ENCODE measurements at places on chromosomes 1 and 21. TPM values are rescaled to one million over a fixed set of nuclear protein-coding genes. Genes with fewer than 3 reads are reported as not detected.

ZNF593OS gene
- not detected for total RNA-seq

DNA sequence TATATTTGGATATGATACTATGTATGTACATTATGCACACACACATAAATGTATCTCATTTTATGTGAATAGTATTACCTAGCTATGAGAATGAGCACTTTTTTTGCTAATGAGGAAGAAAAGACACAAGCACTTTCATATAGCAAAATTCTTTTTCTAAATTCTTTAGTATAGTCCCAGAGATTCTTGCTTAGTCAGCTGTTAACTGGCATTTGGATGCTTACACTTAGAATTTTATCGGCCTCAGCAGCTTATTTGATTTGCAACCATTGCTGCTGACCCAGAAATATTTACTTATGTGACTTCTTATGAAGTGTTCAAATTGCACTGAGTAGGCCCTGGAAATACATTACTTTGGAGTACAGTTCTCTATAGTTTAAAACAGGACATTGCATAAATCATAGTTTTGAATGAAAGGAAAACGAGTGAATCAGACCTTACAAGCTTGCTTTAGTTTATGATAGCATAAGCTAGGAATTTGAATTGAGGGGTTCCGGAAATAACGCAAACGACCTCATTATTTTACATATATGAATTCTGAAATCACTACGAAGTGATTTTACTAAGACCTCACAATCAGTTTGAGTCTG, 653.9 kb upstream of the NEGR1 start:
- no peak for DNase-seq

- no peak for DNase-seq
These were observed 5.9 kb downstream of the PDC start for GRCh38 chr1:186454981-186455380.

GRCh38 chr1:101308935-101309333, 72.1 kb downstream of the S1PR1 start:
- no peak for DNase-seq

GRCh38 chr21:34351786-34352241, 12.0 kb upstream of the KCNE2 start:
- DNase-seq: no peak

DNA sequence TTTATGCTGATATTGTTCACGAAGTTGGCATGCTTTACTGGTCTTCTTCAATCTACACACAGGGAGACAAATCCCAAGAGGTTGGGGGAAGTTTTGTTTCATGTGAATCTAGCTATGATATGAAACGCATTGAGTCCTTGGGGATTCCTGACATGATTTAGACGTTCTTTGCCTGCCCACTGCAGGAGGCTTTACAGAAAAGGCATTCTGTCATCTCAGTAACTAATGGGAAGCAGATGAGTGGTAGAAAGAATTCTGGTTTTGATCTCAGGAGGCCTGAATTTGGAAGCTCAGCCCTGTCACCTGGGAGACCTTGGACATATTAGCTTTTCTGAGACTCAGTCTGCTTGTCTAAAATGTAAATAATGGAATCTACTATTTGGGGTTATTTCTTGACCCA, 383.0 kb upstream of the NFIA start:
- DNase-seq: no peak

SPATA45 gene
- total RNA-seq: not detected

DNA sequence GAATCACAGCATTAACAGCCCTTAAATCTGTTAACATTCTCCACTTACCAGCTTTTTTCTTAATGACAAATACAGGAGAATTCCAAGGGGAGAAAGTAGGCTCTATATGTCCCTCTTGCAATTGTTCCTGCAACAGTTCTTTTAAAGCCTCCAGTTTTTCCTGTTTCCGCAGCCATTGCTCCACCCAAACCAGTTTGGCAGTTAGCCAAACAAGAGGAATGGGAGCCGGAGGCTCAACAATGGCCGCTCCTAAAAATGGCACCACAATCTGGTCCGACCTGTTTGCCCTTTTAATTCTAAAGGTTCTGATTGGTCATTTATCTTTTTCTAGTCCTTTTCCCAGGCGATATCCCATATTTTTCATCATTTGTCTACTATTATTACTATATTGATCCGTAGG, 14.0 kb upstream of the L1TD1 start:
- no peak for DNase-seq

- DNase-seq: no peak
These were observed 16.0 kb upstream of the PROK1 start for GRCh38 chr1:110434946-110435345.

DNA sequence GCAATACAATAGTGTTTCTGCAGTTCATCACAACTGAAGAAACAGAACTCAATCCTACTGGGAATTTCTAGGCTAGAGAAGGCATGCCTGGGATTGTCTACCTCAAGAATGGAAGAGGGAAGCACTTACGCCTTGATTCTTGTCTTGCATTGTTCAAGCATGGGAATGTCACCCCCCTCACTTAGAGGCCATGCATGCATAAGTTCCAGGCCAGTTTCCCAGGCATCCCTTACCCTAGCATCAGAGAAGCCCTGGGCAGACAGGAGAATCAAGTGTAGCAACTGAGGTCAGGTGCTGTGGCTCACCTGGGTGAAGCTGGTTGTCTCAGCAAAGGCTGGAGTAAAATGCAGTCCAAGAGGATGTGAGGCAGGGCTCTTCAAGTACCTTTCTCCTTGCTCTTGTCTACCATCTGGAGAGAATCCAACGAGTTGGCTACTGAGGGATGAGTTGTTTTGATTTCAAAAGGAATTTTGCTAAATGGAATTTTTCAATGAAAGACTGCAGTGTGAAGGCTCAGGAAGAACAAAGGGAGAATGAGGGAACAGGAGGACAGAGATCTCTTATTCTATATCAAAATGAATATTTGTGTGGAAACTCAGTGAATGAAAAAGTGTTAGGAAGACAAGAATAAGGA, 174.3 kb downstream of the NEK7 start:
- DNase-seq: no peak

- DNase-seq: no peak
These were observed 38.3 kb downstream of the RNF115 start for GRCh38 chr1:145785547-145785946.

- DNase-seq: no peak
These were observed 255.9 kb downstream of the FAF1 start for GRCh38 chr1:50704126-50704525.
